ENCODE measurements at places on chromosomes 5 and 9.

DNA sequence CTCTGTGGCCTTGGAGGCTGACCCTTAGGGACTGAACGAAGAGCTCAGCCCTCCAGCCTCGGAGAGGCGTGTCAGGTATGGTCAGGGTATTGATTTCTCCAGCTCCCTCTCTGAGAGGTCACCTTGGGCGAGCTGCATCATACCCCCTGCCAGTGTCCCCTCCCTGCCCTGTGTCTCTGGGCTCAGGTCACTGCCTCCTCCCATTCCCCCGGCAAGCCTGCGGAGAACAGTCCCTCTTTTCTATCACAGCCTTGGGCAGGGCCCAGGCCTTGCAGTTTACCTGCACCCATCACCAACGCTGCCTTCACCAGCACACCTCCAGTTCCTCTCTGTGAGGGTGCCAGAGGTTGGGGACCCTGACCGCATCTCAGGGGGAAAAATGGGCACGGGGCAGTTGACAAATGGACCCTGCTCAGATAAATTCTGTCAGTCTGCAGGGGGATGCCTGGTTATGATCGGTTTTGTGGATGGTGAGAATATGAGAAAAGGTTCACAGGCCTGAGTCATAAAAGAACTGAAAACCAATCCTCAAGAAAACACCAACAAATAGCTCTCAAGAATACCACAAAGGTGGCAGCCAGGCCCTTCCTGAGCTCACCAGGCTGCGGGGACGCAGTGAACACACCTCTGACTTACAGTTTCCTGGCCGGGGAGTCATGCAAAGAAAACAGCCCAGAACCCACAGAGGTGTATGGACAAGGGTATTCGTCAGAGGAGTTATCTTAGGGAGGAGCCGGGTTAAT, 24.7 kb upstream of the RXRA start:
- no peak for DNase-seq

- DNase-seq, result no peak
Observed at GRCh38 chr5:83474991-83475390, 3.4 kb downstream of the VCAN start.

GRCh38 chr9:76311537-76311936, 82.7 kb downstream of the RFK start:
- DNase-seq, result no peak

GRCh38 chr5:167720259-167720658, 571.2 kb upstream of the WWC1 start:
- no peak for DNase-seq

DNA sequence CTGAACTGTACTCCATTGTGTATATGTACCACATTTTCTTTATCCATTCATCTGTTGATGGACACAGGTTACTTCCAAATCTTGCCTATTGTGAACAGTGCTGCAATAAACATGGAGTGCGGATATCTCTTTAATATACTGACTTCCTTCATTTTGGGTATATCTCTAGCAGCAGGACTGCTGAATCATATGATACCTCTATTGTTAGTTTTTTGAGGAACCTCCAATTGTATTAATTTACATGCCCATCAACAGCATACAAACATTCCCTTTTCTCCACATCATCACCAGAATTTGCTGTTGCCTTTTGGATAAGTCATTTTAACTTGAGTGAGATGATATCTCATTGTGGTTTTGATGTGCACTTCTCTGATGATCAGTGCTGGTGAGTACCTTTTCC, 81.8 kb upstream of the FAM120A start:
- no peak for DNase-seq

DNA sequence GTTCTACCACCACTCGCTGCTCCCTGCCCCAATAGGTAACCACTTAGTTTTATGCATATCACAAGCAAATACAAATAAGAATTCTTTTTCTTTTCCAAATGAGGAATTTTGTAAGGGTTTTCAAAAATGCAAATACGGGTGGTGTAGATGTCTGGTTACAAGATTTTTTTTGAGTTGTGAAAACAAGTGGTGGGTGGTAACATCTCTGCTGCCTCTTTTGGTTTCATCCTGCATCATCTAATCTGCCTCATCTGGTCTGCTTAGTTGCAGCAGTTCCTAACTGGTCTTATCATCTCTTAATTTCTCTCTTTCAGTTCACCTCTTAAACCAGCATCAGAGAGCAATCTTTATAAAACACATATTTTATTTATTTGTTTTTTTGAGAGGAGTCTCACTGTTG, 5.3 kb downstream of the NFX1 start:
- no peak for DNase-seq

DNA sequence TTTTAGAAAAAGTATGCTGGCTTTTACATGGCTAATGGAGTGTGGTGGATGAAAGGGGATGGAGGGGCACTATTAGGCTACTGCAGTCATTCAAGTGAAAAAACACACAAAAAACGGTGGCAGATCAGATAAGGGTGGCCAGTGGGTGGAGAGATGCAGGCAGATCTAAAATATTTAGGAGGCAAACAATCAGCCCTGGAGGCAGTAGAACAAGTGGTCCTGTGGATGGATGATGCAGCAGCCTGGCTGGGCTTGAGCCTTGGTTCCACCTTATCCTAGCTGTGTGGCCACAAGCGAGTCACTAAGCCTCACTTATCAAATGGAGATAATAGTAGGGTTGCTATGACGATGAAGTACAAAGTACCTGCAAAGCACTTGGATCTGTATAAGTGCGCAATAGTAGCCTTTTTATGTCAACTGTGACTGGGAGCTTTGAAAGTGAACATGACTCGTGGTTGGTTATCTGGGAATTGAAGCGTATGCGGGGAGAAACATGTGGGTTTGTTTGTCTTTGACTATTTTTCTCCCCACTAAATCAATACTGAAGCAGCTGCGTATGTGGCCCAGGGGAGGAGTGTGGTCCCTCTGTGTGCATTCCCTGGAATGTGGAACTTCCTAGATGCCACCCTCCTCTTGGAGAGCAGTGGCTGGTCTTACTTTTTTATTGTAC, 20.2 kb downstream of the NSG2 start:
- no peak for DNase-seq

GRCh38 chr5:68562308-68562707, 346.8 kb downstream of the PIK3R1 start:
- DNase-seq, result no peak

DNA sequence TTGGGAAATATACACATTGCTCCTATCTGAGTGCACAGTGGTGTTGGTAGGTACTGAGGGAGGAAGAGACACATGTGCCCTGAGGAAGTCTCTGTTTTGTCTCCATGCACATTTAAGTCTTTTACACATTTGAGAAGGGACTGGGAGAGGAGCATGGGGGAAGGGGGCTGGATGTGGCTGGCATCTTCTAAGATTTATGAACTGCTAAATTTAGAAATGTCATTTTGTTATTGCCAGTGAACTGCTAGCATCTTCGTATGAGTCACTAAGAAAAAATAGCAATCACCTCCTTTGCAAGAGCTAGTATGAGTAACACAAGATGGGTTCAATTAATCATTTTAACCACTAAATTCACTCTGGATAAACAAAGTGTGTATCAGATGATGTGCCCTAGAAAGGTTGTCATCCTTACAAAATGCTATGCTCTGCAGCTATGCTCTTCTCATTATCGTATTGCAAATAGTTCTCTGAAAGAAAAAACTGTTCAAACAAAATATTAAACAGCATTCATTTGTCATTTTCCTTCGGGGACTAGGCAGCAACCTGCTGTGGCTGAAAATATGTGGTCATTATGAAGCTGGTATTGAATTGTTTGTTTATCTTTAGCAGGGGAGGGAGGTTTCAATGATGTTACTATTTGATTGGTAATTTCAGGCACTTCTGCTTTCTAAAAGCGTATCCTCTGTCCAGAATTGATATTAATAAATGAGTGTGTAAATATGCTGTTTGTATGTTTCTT, 236.5 kb downstream of the DMRTA1 start:
- no peak for DNase-seq

GRCh38 chr9:128365525-128365924, 5.6 kb upstream of the URM1 start:
- no peak for DNase-seq

GRCh38 chr5:111694133-111694532, 62.9 kb downstream of the NREP start:
- DNase-seq, result no peak

- DNase-seq, result no peak
Observed at GRCh38 chr5:37839407-37840052, at the start of gene GDNF. Gene GDNF (minus strand): TSS chr5:37840041. CDS start chr5:37834796, 5,245 bp downstream.
